ENCODE measurements at places on chromosomes 4 and X.

GRCh38 chr4:100872811-100873210 lies 355.0 kb upstream of the EMCN start:
- DNase-seq: no peak

DNA sequence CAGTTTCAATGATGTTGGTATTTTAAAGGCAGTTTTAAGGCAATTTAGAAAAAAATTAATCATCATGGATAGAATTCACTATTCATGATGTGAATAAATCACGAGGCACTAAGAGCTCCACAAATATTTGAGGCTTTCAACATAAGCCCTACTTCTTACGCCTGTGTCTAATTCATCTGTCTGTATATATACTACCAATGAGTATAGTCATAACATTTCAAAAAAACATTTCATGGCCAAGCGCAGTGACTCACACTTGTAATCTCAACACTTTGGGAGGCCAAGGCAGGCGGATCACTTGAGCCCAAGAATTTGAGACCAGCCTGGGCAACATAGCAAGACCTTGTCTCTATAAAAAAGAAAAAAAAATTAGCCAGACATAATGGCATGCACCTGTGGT lies 56.5 kb downstream of the FBXL5 start:
- DNase-seq: no peak

DNA sequence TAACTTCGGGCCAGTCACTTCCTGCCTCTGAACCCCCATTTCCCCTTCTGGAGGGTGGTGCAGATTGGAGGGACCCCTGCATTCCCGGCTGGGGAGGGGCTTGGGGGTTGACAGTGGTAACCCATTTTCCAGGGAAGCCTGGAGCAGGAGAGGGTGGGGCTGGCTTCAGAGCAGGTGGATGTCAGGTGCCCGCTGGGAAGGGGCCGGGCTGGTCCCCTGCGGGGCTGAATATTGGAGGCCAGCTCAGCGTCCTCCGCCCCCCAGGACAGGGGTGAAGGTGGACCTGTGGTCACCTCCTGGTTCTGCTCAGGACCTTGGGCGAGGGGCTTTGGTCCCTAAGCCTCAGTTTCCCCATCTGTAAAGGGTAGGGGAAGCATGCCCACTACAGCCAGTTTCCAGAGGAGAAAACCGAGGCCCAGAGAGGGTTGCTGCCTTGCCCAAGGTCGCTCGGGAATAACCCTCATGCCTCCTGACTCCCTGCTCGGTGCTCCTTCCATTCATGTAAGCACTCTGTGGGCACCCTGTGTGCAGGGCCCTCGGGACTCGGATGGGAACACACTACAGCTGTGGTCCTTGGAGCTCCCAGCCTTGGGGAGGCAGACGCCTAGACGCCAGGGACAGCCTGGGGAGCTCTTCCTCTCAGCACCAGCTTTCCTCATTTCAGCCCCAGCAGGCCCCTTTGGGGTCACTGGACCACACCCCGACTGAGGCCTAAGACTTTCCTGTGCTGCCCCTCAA lies 683 bp downstream of the MAN2B2 start:
- no peak for DNase-seq

GRCh38 chrX:150038986-150039599 lies 100.8 kb upstream of the EOLA2 start:
- no peak for DNase-seq

GRCh38 chr4:125013891-125014290 lies 300.9 kb upstream of the FAT4 start:
- DNase-seq: no peak

- no peak for DNase-seq
Observed at GRCh38 chr4:52838729-52839586, 23.2 kb upstream of the RASL11B start.

- DNase-seq: peak; percentile 10
Observed at GRCh38 chrX:86148024-86148511, at the start of gene DACH2. DACH2 (plus strand) TSS chrX:86148451.

DNA sequence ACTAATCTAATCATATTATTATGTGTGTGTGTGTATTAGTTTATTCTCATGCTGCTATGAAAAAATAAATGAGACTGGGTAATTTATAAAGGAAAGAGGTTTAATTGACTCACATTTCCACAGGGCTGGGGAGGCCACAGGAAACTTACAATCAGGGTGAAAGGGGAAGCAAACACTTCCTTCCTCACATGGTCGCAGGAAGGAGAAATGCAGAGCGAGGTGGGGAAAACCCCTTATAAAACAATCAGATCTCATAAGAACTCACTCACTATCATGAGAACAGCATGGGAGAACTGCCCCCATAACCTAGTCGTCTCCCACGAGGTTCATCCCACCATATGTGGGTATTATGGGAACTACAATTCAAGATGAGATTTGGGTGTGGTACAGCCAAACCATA lies 190.9 kb upstream of the TAPT1 start:
- no peak for DNase-seq

DNA sequence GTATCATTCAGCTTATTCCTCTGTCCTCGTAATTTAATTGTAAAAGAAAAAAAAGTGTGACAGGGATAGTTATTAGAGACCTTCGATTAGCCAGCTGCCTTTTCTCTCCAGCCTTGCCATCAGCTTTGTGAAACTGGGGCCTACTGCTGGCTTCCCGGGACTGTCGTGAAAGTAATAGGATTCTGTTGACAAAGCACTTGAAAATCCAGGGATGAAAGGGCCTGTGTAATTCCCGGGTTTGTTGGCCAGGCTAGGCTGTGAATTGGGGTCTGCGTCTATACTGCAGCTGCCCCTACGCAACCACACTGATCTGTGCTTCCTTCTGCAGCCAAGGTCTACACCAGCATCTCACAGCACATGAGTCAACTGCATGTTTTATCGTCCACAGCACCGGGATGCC lies 120.4 kb upstream of the SCML1 start:
- DNase-seq: no peak
